Renal cortical epithelial cell (primary cell): ENCODE measurements at places on chromosomes 6 and 20.

DNA sequence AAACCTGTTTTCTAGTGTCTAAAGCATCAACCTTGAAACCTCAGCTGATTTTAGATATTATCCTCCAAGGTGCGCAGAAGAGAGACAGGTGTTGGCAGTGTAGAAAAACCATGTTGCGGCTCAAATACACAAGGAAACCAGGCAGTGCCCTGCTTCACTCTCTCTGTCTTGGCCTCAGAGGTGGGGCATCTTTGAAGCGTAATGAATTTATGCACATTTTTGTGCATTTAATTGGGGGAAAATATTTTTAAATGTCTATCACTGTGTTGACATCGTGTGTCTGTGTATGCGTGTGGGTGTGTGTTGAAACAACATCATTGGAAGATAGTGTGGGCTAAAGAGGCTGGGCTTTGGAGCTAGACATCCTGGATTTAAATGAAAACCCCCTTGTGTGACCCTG, 334.0 kb upstream of the CHD6 start:
- no peak for DNase-seq

DNA sequence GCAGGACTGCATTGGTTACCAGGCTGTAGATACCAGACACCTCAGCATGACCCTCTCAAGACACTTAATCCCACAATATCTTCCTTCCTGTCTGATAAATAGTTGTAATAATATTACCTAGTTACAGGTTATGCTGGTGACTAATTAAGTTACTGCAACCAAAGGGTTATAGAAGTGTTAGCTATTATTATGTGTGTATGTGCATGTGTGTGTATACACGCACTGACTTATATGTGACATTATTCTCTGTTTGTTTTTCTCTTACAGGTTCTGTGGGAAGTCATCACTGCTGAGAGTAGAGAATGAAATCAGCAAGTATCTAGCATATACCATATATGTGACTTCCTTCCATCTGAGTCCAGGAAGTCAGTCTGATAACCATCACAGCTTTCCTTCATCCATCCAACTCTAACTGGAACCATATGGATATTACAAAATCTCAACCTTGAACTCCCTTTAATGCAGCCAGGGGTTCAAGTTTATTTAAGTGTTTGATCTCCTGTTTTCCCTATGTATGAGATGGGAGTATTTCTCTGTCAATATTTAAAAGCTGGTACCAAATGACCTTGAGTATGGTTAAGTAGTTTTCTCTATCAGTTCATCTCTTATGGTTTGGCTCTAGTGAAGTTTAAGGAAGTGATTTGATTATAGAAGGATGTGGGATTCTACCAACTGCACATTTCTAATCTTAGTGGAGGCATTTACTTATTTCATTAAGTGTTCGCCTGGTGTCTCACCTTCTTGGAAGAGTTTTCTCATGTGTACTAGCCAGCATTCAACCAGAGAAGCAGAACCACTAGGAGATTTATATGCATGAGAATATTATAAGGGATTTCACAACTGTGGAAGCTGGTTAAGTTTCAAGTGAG, 313.2 kb downstream of the HIVEP2 start:
- DNase-seq, result no peak

DNA sequence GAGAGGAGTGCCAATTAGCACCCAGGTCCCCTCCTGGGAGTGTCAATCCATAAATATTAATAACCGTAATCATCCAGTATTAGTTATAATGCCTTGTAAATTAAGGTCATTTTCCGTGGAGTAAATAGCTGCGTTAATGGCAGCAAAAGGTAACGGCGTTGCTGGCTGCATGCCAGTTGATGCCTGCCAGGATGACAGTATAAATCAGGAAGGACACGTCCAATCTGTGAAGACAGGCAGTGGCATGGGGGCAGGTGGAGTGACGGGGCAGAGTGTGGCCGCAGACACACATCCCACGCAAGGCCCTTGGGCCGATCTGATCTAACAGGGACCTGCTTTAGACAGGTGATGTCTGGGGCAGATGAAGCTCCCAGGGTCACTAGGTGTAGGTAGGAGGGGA, 49.1 kb downstream of the KCNB1 start:
- no peak for DNase-seq

GRCh38 chr20:39083761-39084160, 121.6 kb downstream of the DHX35 start:
- no peak for DNase-seq

- no peak for DNase-seq
Observed at GRCh38 chr6:137486416-137486815, 7.8 kb downstream of the OLIG3 start.

DNA sequence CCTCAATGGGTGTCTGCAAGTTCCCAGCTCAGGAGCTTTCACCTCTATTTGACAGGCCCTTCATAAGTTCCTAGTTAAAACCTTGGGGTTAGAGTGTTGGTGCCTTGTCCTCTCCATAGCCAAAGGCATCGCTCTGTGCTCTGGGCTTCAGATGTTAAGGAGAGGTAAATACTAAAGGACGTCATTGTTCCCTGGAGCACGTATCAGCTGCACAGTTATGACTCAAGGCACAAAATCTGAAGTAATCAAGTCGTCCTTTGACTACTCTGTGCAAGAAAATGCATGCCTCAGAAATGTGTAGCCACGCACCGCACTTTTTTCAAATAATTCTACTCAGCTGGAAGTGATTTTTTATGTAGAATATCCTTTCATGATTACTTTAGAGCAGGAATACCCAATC, 240.8 kb upstream of the QKI start:
- DNase-seq, result no peak
